Epithelial cell of alveolus of lung (primary cell): ENCODE measurements at places on chromosomes 16 and 17. TPM values are rescaled to one million over a fixed set of nuclear protein-coding genes. Genes with fewer than 3 reads are reported as not detected.

The SPNS2 gene
- 0.26 TPM in 1 of 2 replicates, not detected in the other for total RNA-seq

The KRTAP4-3 gene
- total RNA-seq: not detected in 2 replicates

The RRAD gene
- 3.8 and 7.5 TPM in 2 replicates for total RNA-seq

The KRTAP1-5 gene
- total RNA-seq: 10.1 TPM in 1 of 2 replicates, not detected in the other
